Bronchus fibroblast of lung (primary cell): ENCODE measurements at places on chromosomes 13 and 19. TPM values are rescaled to one million over a fixed set of nuclear protein-coding genes. Genes with fewer than 3 reads are reported as not detected.

Gene ZNF208
- not detected in 2 replicates for total RNA-seq

Gene BRSK1
- 4.9 and 5.8 TPM in 2 replicates for total RNA-seq

Gene WDR88
- total RNA-seq, result not detected in 2 replicates

Gene ZNF726
- total RNA-seq, result 4.4 and 6.2 TPM in 2 replicates

Gene LPAR6
- total RNA-seq, result 2.7 and 4.5 TPM in 2 replicates

Gene ADAMTSL5
- total RNA-seq, result 1.2 and 2.0 TPM in 2 replicates

Gene SIRT6
- total RNA-seq, result 20.2 and 25.4 TPM in 2 replicates

Gene ZNF606
- total RNA-seq, result 7.4 TPM in 2 replicates
